Activated CD4-positive, alpha-beta T cell treated with anti-CD3 and anti-CD28 coated beads for 1 hour (primary cell): ENCODE measurements at places on chromosomes 2 and 18.

DNA sequence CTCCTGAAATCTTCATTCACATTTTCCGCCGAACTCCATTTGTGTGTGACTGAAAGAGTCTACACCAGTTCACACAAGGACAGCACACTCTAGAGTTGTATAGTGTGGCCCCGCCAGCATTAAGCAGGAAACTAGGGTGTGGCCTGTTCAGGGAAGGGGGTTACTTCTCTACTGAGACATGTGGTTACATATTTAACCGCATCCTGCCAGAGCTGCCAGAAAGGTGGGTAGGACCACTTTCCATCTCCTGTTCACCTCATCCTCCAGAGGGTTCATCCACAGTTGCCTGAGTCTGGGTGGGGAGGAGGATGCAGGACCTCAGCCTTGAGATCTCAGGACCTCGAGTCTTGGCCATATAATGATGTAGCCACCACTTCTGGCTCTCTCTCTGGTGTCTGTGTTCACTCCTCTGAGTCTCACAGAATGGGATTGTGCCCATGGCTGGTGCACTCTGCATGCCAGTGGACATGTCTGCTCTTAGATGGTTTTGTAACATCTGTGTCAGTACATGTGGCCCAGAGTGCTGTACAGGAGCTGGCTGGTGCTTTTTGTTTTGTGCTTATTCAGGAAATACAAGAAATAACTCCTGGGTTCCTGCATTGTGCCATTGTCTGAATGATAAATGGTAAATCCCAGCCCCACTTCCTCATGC, 7.7 kb upstream of the SP140L start:
- peak; percentile 53 for DNase-seq

- no peak for DNase-seq
Observed at GRCh38 chr18:24678107-24678506, 217.7 kb downstream of the HRH4 start.

DNA sequence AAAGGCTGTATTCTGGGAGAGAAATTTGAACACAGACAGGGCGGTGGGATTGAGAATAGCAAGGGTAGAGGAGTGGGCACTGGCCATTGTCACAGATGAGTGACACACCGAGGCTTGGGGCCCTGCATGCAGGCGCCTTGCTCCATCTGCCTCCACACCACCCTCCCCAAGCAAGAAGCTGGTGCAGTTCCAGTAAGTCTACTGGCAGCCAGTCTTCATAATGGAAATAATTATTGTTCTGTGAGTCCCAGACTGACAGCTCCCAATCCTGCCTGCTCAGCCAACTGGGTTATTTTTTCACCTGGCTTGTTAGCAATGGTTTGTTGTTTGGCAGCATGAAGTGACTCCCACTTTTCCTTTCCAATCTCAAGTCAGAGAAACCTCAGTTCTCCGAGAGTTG, 13.0 kb downstream of the TTC32 start:
- no peak for DNase-seq

DNA sequence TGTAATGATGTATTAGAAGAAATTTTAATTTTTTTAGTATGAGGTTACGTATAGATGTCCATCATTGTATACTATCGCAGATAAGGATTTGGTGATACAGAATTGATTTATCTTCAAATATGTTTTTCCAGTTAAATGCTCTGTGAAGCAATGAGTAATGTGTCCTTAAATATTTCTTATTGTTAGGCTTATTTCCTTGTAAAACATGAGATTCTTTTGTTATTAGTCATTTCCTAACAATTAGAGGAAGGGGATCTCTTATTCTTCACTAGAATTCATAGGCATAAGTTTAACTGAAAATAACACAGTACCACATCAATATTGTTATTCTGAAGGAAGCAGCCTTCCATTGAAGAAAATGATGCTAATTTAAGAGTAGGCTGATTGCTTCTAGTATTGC, 15.5 kb upstream of the OTX1 start:
- no peak for DNase-seq
